Hematopoietic multipotent progenitor cell treated with erythropoietin and hydrocortisone succinate and interleukin-3 and kit ligand, for 17 days (in vitro differentiated cells): ENCODE measurements at places on chromosomes 5 and 9.
A peak's percentile ranks its signal among the peaks of the same experiment; 100 is the strongest.

DNA sequence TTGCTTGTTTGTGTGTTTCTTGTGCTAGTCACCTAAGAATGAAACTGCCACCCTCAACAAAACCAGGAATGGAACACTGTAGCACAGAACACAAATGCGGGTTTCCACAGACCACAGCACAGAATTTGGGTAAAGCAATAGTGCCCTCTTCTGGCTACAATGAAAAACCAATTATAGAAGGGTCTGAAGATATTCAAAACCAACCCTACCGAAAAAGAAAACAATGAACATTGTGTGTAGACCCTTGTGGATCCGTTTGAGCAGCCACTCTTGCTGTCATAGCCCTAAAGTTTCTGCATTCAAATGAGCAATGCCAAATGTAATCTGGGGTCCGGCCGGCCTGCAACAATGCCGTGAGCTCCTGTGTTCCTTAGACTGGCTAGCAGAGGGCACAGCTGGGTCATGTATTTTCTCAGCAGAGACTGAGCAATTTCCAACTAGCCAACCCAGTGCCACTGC, 8.3 kb upstream of the ENC1 start:
- peak; percentile 14 for DNase-seq

GRCh38 chr5:143338658-143339366, 64.7 kb downstream of the NR3C1 start:
- peak; percentile 40 for DNase-seq

- DNase-seq: no peak
Measured at GRCh38 chr5:10505517-10506095, 58.3 kb upstream of the ANKRD33B start.

DNA sequence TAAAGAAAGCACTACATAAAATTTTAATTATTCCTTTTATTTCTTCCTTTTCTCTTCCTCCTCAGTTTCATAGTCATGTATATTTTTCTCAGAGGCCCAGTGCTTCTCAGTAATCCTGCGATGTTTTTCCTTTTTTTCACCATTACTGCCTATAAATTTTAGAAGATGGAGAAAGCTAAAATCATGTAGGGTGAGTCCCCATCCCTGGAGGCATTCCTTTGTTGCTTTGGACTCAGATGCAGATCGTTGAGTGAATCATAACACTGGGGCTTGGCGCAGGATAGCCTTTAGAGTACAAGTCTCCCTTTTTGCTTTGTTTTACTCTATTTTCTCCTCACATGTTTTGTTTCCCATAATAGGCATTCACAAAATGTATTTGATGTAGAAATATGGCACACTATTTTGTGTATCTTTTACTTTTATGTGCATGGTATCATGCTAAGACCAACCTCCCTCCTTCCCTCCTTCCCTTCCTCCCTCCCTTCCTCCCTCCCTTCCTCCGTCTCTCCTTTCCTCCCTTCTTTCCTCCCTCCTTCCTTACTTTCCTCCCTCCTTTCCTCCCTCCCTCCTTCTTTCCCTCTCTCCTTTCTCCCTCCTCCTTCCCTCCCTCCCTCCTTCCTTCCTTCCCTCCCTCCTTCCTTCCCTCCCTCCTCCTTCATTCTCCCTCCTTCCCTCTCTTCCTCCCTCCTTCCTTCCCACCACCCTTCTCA, 72.4 kb downstream of the NUDT12 start:
- no peak for DNase-seq

- DNase-seq: no peak
Measured at GRCh38 chr9:129834489-129835127, 467 bp downstream of the C9orf78 start.

DNA sequence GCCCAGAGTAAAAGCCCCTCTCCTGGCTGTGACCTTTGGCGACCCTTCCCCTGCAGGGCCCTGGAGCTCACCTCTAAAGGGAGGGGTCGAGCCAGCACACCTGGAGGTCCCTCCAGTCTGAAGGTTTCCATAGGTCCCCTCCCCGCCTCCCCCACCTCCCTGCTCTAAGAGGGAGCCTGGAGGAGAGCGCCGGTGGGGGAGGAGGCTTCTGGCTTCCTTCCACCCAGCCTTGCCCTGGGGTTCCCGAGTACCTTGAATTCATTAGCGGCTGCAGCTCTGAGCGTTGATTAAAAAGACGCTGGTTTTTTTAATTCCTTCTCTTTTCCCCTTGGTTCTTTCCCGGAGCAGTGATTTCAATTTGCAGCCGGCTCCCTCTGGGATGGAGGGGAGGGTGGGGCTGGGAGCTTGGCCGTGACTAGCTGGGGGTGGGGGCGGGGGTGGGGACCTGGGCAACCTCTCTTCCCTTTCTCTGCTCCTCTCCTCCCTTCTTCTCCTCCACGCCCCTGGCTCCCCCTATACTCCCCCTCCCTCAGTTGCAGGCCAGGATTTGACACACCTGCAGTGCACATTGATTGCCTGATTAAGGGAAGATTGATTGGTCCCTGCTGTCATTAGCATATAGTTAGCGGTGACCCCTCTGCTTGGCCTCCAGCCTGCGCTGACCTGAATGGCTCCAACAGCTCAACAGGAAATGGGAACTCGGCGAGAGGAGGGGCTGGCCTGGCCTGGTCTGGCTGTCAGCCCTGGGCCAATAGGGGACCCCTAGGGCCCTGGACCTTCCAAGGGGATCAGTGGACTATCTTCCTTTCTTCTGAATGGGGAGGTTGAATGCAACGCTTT, 67.5 kb upstream of the RAPGEF1 start:
- DNase-seq: no peak
